MG63 (cell line): ENCODE measurements at places on chromosomes 12 and 14.

DNA sequence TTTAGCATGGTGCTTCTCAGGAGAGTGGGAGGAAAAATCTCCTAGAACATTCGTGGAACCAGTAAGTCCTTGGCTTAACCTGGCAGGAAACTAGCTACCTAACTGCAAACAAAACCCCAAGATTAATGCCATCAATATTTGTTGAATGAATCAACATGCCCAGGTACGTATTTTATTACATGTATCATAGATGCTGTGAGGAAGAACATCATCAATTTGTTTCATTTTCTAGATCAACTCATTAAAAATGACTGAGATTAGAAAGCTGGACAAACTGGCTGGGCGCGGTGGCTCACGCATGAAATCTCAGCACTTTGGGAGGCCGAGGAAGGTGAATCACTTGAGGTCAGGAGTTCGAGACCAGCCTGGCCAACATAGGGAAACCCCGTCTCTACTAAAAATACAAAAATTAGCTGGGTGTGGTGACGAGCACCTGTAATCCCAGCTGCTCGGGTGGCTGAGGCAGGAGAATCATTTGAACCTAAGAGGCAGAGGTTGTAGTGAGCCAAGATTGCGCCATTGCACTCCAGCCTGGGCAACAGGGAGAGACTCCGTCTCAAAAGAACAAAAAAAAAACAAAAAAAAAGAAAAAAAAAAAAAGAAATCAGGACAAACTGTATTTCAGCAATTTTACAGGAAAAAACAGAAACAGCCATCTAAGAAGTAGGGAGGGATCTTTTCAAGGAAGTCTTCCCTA is 88.7 kb downstream of the NTN4 start:
- DNase-seq, result peak; percentile 8

GRCh38 chr12:124730455-124730932 is 133.2 kb downstream of the SCARB1 start:
- no peak for DNase-seq

- DNase-seq, result no peak
These were observed 843.9 kb downstream of the FLRT2 start for GRCh38 chr14:86373886-86374285.

DNA sequence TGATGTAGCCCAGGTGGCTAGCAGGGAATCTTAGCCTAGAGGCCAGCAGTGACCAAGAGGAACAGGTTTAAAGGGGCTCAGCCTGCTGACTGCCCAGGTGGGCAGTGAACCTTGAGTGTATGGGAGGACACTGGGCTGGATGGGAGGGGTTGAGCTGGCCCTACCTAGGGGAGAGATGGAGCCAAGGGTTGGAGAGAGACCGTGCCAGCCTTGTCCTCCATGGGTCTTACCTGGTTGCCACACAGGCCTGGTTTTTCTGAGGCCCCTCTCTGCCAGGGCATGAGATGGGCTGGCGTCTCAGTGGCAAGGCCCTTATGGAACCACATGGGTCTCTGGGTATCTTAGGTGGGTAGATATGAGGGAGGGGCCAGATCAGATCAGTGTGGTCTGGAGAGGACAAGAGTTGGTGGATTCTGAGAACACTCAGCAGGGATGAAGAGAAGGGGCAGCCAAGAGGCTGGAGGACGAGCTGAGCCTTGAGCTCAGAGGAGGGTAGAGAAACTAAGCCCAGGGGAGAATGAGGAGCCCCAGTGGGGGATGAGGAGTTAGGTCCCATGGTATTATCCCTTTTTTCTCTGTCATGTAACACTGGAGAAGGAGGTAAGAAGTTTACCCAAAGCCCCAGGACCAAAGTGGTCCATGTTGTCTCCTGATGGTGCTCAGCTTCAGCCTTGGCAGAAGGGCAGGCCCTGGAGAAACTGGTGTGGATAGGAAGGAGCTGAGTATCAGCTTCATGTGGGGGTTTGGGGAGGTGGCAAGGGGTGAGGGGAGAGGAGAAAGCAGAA is 3.7 kb downstream of the GZMB start:
- no peak for DNase-seq

DNA sequence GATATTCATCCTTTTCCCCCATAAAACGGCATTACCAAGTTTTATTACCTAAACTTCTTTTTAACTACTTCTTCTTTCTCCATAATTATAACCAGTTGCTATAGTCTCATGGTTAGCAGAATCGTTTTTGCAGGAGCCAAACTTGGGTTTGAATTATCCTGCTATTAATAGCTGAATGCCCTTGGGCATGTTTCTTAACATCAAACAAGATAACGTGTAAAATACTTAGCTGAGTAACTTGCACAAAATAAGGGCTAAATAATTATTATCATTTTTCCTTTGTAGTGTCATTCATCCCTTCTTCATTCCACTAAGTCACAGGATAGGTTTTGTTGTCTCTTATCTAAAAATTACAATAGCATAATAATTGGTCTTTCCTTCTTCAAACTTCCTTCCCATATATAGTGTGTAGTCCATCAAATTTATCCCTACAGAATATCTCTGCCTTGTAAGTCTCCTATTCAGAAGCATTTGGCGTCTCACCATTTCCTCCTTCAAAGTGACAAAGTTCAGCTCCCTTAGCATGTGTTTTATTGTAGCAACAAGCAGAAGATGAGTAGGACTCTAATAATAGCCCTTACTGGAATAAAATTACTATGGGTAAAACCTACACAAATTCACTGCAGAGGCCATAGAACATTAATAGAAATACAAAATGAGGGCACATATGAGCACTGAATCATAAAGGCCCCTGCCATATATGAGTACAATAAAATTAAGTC is 63.8 kb downstream of the FAR2 start:
- no peak for DNase-seq

DNA sequence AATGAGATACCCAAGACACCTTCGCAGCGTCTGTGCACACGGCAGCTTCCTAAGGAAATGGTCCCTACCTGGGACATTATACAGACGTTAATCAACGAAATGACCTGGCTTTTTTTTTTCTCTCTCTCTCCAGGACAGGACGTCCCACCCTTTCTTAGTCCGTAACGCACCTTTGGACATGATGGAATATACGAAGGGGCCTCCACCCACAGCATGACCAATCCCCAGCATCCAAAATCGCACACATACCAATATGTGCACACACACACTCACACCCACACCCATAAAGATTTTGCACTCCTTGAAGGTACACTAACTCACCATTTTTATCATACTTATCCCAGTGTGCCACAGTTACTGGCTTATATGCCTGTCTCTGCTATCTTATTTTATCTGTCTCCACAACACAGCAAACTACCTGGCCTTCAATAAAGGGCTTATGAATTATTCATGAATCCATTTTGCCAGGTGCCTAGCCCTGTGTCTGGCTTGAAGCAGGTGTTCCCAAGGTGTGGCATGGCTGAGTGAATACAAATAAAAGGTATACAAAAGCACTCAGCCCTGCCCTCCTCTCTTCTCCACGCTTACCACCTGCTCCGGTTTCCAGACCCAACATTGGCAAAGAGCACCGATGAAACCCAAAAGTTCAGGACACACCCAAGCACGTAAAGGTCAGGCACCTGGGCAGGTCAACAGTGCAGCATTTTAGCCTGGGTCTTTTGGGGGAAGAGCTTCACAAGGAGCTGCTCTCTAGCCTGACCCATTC is 2.2 kb downstream of the SCNN1A start:
- DNase-seq, result no peak
